Foreskin keratinocyte (primary cell): ENCODE measurements at places on chromosomes 5 and 9. TPM values are rescaled to one million over a fixed set of nuclear protein-coding genes. Genes with fewer than 3 reads are reported as not detected.

SPATA31D4 gene
- total RNA-seq, result not detected in 2 replicates

TSSK1B gene
- 0.10 and 0.14 TPM in 2 replicates for total RNA-seq

GABRA1 gene
- not detected in 2 replicates for total RNA-seq

NUTM2G gene
- not detected in 2 replicates for total RNA-seq

CAMK4 gene
- 2.5 and 3.8 TPM in 2 replicates for total RNA-seq

CTSL gene
- 95.8 and 96.1 TPM in 2 replicates for total RNA-seq

PCDHGA9 gene
- total RNA-seq, result 0.21 and 0.68 TPM in 2 replicates

NSUN2 gene
- total RNA-seq, result 88.1 and 102 TPM in 2 replicates

PTGDS gene
- total RNA-seq, result not detected in 2 replicates

CDH6 gene
- not detected in 2 replicates for total RNA-seq

PFDN1 gene
- 70.9 and 71.2 TPM in 2 replicates for total RNA-seq

SHROOM1 gene
- total RNA-seq, result 2.9 and 3.0 TPM in 2 replicates

ACOT12 gene
- total RNA-seq, result not detected in 2 replicates

RASGRF2 gene
- 0.04 TPM in 1 of 2 replicates, not detected in the other for total RNA-seq

ADRB2 gene
- total RNA-seq, result 20.4 and 36.9 TPM in 2 replicates

BTNL8 gene
- total RNA-seq, result not detected in 2 replicates

RIOK2 gene
- 21.6 and 24.8 TPM in 2 replicates for total RNA-seq

CD180 gene
- total RNA-seq, result not detected in 2 replicates

OLFM1 gene
- total RNA-seq, result 0.07 and 0.21 TPM in 2 replicates

CD72 gene
- 0.20 and 0.28 TPM in 2 replicates for total RNA-seq

CMBL gene
- 16.4 and 17.8 TPM in 2 replicates for total RNA-seq

RIMOC1 gene
- total RNA-seq, result 16.4 and 17.4 TPM in 2 replicates

ZNF483 gene
- total RNA-seq, result 1.8 and 2.3 TPM in 2 replicates

XRCC4 gene
- total RNA-seq, result 11.1 and 12.2 TPM in 2 replicates
